ENCODE measurements at places on chromosomes 7 and 10.

DNA sequence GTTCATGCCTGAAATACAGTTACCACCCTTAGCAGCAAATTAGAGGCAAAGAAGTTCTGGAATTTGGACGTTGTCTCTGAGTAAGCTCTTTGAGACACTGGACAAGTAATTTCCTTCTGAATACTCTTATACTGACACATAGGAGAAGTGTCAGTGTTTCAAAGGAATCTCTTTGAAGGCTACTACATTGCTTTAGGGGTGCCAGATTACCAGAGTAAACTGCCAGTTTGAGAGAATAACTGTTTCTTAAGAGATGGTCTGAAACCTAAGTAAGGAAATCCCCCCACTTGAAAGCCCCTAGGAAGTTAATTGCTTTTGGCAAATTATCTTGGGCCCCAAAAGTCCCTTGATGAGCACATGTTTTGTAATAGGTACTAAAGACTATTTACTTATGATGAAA is 3.4 kb downstream of the FAS start:
- H3K4me3 ChIP-seq = peak overlapping the region; percentile 96
- no peak for DNase-seq
- peak overlapping the region; percentile 98 for H3K27ac ChIP-seq
- no peaks in the 10 kb centered on the region for H3K36me3 ChIP-seq
- peaks cover 37% of the 10 kb centered on the region for H3K4me1 ChIP-seq
- H3K27me3 ChIP-seq = no peaks in the 10 kb centered on the region

DNA sequence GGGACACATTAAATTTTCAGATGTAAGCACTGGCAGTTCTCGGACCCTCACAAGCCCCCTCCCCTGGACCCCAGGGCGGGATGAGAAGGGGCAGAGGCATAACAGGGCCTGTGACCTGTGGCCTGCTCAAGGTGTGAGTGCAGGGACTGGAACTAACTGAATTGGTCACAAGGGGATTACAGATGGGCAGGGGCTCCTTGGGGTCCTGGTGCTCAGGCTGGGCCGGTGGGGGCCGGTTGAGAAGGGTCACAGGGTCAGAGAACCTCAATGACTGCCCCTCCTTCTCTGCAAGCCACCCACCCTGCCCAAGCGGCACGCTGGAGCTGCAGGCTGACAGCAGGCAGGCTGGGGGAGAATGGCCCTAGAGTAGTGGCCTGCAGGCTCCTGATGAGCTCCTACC is 80.8 kb upstream of the PCBD1 start:
- H3K27me3 ChIP-seq = peaks cover 11% of the 10 kb centered on the region
- DNase-seq = no peak
- H3K36me3 ChIP-seq = no peaks in the 10 kb centered on the region
- no peak overlapping the region for H3K27ac ChIP-seq
- H3K4me1 ChIP-seq = peaks cover 3% of the 10 kb centered on the region

DNA sequence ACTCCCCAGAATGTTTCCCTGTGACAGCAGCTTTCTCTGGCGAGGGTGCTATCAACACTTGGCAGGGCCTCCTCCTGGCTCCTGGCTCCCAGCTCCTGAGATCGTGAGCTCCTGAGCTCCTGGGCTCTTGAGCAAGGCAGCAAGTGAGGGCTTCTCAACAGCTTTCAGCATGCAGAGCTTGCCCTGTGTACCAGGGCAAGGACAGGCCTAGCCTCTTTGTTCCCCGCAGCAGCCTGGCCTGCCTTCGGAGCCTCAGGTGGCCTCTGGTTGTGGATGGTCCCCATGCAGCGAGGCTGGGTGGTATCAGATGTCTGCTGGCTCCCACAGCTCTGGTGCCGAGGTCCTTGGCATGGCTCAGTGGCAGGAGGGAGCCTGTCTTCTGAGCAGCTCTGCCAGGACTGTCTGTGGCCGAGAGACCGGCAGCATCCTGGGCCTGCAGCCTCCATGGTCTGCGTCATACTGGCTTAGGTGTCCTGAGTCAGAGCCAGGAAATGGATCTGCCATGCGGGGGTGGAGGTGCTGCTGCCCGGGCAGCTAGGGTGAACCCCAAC is 44.2 kb downstream of the ZMIZ1 start:
- peak overlapping the region; percentile 71 for H3K27ac ChIP-seq
- no peaks in the 10 kb centered on the region for H3K27me3 ChIP-seq
- peak; percentile 36 for DNase-seq
- no peak overlapping the region for H3K4me3 ChIP-seq

DNA sequence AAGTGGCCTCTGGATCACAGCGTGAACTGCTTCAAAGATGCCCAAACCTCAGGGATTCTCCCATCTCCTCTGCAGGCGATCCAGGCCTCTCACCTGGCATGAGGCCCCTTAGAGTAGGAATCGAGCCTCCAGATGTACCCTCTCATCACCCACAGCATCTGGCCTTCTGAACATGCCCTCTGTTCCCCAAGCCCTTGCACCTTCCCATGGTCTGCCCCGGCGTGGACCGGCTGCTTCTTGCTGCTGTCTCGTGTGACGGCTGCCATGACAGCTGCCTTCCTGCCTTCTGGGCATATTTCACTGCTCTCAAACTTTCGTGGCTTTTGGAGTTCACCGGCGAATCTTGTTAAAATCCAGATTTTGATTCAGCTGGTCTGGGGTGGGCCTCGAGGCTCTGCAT is 157.2 kb upstream of the NPS start:
- peaks cover 3% of the 10 kb centered on the region for H3K36me3 ChIP-seq
- no peaks in the 10 kb centered on the region for H3K27me3 ChIP-seq
- H3K4me1 ChIP-seq = no peaks in the 10 kb centered on the region
- DNase-seq = no peak

GRCh38 chr7:157521061-157521731 is 184.4 kb downstream of the DNAJB6 start:
- no peaks in the 10 kb centered on the region for H3K36me3 ChIP-seq
- H3K4me1 ChIP-seq = no peaks in the 10 kb centered on the region
- no peak overlapping the region for H3K4me3 ChIP-seq
- H3K27ac ChIP-seq = no peak overlapping the region
- no peak for DNase-seq
- H3K27me3 ChIP-seq = no peaks in the 10 kb centered on the region

Measured in keratinocyte (primary cell).